Fibroblast of skin of right biceps (primary cell): ENCODE measurements at places on chromosomes 5 and 9.

GRCh38 chr5:81542242-81542641 is 148.3 kb upstream of the ACOT12 start:
- DNase-seq = no peak

GRCh38 chr9:72477930-72478518 is 43.4 kb upstream of the TMC1 start:
- peak; percentile 86 for DNase-seq

GRCh38 chr9:112546149-112547012 is 59.8 kb downstream of the KIAA1958 start:
- peak; percentile 83 for DNase-seq

DNA sequence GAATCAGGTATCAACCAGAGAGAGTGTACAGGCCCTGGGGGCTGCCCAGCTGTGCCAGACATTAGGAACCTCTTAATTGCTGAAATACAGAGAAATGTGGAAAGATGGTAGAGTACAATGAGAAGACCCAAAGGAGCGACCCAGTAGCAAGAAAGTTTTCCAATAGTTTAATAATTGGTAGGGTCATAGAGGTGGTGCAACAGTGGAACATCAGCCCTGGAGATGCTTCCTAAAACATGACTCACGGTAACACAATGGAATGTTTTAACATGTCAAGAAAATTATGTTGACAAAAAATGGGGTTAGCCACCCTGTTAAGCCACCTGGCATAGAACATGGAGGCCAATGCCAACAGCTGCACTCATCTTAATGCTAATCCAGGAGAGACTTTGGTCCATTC is 284.1 kb downstream of the ELAVL2 start:
- DNase-seq = no peak

DNA sequence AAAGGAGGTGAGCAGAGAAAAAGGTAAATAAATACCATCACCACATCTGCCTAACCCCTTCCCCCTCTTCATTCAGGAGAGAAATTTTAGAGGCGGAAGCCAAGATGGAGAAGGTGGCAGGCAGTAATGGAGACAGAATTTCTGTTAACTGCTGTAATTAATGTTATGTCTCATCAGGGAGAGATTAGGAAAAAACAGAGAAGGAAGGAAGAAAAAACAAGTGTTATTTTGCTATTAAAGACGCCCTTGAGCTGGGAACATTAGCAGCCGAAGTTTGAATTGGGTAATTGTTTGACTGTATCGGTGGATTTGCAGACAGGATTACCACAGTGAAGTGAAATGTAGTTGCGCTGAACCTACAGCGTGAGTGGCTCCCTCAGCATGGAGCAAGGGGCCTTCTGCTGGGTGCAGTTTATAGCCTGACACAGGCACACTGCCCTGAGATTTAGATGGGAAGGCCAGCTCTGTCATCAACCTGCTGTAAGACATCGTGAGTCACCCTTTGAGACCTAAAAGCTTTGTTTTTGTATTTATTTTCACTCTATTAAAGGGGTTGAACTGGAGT is 136.3 kb downstream of the ASTN2 start:
- no peak for DNase-seq

- no peak for DNase-seq
Observed at GRCh38 chr5:6907320-6907918, 194.2 kb downstream of the TENT4A start.

DNA sequence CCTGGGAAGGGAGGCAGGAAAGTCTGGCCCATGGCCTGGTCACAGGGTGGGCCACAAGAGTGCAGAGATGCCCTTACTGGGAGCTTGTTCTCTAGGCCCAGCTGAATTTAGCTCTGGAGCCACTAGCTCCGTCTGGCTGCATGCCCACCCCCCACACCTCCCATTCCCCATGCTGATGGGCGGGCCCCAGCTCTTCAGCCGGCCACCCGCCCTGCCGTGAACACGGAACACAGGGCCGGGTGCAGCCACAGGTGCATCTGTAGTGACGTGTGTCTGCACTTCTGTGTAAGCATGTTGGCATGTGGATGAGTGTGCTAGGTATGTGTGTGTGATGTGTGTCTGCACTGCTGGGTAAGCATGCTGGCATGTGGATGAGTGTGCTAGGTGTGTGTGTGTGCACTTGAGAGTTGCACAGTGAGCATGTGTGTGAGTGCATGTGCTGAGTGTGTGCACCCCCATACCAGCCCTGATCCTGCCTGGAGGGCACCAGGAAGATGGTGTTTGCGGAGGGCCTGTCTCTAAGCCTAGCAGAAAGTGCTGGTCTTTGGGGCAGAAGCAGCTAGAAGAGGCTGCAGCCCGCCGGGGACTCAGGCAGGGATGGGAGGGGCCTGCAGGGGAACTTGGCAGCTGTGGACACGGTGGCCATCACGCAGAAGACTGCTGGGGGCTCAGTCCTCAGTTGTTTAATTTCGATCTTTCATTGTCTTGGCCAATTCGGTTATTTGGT is 136.4 kb downstream of the CACNA1B start:
- no peak for DNase-seq

DNA sequence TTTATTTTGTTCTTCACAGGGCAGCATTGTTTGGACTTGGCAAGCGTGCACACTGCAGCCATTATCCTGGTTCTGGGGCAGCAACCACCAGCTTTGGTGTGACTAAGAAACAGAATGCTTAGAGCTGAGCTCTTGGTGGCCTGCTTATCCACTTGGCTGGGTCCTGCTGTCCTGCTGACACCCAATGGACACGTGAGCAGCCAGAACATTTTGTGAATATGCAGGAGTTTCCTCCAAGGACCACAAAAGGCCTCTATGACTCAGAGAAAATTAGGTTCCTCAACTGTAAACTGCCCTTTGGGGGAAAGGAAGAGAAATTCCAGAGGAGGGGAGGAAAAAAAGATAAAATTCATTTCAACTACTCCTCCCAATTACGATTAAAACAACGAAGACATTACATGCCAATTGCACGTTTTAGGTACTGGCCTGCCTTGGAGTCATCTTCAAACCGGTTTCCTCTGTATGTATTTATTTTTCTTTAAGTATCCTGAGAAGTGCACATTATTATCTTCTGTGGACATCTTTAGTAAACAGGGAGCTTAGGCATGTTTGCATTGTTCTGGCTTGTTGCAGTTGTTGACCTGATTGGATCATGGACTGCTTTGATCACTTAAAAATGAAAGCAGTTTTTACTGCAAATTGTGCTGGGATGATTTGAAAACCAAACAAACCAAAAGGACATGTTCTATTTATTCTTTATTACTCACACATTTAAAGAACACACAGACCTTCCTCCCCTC is 82.3 kb upstream of the TLE4 start:
- peak; percentile 50 for DNase-seq

DNA sequence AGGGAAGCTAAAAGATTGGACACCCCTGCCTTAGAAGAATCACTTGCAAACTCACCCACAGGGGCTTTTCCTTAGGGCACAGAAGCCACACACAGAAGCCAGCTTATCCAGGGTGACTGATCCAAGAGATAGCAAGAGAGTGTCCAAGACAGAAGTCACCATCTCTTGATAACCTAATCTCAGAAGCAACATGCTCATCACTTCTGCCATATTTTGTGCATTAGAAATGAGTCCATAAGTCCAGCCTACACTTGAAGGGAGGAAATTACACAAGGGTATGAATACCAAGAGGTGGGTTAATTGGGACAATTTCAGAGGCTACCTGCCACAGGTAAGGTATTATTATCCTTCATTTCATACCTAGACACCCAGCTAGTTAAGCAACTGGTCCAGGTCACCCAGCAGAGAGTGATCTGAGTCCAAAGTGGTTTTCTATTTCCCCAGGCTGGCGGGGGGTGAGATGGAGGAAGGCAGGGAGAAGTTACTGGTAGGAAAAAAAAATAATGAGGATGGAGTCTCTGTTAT is 3.7 kb upstream of the ERGIC1 start:
- DNase-seq = no peak

DNA sequence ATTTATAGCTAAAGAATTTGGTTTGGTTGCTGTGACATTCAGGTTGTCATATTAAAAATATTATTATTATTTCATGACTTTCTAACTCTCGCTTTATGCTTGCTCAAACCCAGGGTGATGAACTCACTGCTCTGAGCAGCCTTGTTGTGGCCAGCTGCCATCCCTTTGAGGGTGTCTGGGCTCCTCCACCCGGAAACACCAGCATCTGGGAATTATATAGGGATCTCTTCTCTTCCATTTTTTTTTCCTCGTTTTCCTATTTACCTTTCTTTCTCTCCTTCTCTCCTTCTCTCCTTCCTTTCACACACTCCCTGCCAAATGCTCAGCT is 355.8 kb upstream of the SMARCA2 start:
- no peak for DNase-seq

GRCh38 chr9:34928921-34929320 is 29.2 kb upstream of the PHF24 start:
- DNase-seq = no peak

- no peak for DNase-seq
Observed at GRCh38 chr5:138192826-138193225, 13.9 kb downstream of the KIF20A start.

- peak; percentile 20 for DNase-seq
Observed at GRCh38 chr9:6218099-6218502, 2.5 kb downstream of the IL33 start.

- no peak for DNase-seq
Observed at GRCh38 chr5:157182143-157182757, 1.6 kb downstream of the ITK start.

- DNase-seq = no peak
Observed at GRCh38 chr5:172534229-172535107, 80.1 kb upstream of the SH3PXD2B start.

DNA sequence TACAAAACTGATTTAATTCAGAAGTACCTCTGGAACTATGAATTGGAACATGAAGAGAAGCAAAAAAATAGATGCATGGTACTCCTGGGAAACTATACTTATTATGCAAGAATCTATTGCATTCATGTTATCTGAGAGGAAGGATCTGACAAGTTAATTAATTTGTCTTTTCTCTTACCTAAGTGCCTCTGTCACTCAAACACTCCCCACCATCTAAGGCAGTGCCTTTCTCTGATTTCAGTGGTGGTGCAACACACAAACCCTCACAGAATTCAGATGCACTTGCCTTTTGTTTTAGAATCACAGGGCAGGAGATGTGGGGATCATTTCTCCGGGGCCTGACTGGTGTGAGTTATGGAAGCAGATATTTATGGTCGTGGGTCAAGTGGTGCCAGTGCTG is 52.5 kb upstream of the C9orf72 start:
- no peak for DNase-seq

GRCh38 chr5:178141550-178141949 is 10.7 kb downstream of the RMND5B start:
- no peak for DNase-seq

GRCh38 chr5:123748239-123748638 is 236.3 kb downstream of the CSNK1G3 start:
- no peak for DNase-seq

- no peak for DNase-seq
Observed at GRCh38 chr9:137348769-137349470, 46.8 kb upstream of the NRARP start.

GRCh38 chr9:104915753-104916152 is 12.2 kb downstream of the ABCA1 start:
- no peak for DNase-seq

GRCh38 chr5:56286015-56286884 is 53.1 kb upstream of the ANKRD55 start:
- peak; percentile 44 for DNase-seq

- no peak for DNase-seq
Observed at GRCh38 chr9:91405343-91406077, 18.1 kb downstream of the NFIL3 start.

GRCh38 chr5:671459-672328 is 21.5 kb downstream of the TPPP start:
- peak; percentile 42 for DNase-seq

DNA sequence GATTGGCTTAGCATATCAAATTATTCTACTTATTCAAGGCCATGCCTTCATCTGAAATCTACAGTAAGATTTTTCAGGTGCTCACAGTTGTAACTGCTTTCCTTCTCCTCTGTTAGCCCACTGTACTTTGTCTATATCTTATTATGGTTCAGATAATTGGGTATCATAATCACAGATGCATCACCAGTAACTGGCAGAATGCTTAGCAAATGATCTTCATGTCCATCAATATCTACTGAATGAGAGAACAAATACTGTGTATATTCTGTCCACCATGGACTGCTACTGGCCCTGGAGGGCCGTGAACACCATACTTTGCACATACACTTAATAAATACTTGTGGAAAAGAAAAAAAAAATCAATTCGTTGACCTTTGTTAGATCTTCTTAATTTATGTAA is 96.2 kb downstream of the MEF2C start:
- DNase-seq = no peak

DNA sequence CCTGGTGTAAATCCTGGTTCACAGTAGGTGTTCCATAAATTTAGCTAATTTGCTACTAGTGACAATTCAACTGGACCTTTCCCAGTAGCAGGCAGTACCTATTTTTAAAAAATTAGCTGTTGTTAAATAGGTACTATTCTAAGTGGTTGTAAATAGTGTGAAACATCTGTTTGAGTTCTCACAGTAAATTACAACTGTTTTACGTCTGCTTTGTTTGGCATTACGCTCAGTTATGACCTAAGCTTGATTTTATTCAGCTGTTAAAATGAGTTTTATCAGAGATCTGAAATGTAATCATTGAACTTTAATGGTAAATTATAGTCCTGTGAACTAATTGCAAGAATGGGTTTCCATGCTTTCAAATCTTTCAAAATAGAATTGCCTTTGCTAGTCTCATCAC is 93.9 kb downstream of the GPBP1 start:
- no peak for DNase-seq

DNA sequence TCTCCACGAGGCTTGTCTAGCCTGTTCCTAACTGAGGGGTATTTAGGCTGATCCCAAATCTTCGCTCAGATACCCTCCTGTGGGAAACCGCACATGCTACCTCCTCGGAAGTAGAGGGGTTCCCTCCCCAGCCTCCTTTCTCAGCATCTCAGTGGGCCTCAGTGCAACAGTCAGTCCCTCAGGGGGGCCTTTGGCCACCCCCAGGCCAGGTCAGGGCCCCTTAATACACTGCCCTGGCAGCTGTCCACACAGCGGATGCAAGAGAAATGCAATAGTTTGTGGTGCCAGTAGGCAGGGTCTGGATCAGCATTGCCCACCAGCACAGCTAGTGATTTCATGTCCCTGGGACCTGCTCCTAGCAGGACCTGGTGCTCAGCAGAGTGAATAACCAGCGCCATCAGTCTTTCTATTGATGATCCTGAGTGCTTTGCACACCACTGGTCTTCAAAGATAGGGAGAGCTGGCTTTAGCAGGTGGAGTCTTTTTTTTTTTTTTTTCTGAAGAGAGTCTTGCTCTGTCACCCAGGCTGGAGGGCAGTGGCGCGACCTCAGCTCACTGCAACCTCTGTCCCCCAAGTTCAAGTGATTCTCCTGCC is 7.5 kb downstream of the PLPP7 start:
- no peak for DNase-seq

GRCh38 chr9:112831281-112831851 is 59.3 kb downstream of the SLC46A2 start:
- DNase-seq = no peak

- DNase-seq = peak; percentile 58
Observed at GRCh38 chr9:75064307-75065025, 23.5 kb downstream of the NMRK1 start.

DNA sequence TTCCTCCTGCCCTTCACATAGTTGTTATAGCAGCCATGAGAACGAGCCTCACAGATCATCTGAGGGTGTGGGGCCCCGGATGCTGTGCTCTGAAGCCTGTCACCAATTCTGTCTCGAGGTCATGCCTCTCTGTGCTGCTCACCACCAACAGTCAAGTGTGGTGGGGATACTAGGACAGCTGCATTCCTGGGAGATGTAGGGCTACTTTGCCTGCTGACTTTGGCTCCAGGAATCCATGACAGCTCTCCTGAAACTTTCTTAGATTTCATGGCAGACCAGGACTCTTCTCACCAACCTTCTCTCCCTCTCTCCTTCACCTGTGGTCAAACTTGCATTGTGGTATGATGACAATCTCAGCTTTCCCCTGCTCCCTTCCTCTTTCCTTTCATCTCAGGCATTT is 395.9 kb downstream of the PSAT1 start:
- peak; percentile 92 for DNase-seq
